ENCODE measurements at places on chromosomes 6 and 20. TPM values are rescaled to one million over a fixed set of nuclear protein-coding genes. Genes with fewer than 3 reads are reported as not detected.

CDH22 gene
- total RNA-seq: not detected

SLC17A9 gene
- 0.89 TPM for total RNA-seq

TP53TG5 gene
- not detected for total RNA-seq

RSPO4 gene
- not detected for total RNA-seq

FERMT1 gene
- total RNA-seq: not detected

DUSP22 gene
- total RNA-seq: 26.9 TPM

HLA-DOA gene
- 2.6 TPM for total RNA-seq

OARD1 gene
- 28.5 TPM for total RNA-seq

SPEF1 gene
- not detected for total RNA-seq

COL12A1 gene
- not detected for total RNA-seq

DEFB110 gene
- not detected for total RNA-seq

FGD2 gene
- 1.7 TPM for total RNA-seq

SUMO4 gene
- total RNA-seq: 9.0 TPM

ECT2L gene
- not detected for total RNA-seq

ELOVL2 gene
- total RNA-seq: not detected

FOXQ1 gene
- not detected for total RNA-seq

CLVS2 gene
- not detected for total RNA-seq

UBE2C gene
- not detected for total RNA-seq

CST5 gene
- not detected for total RNA-seq

PROKR2 gene
- total RNA-seq: not detected

OR2H2 gene
- total RNA-seq: not detected

LHFPL5 gene
- total RNA-seq: not detected

PPP1R14C gene
- not detected for total RNA-seq

VIP gene
- not detected for total RNA-seq

OR2B6 gene
- total RNA-seq: not detected

KCNG1 gene
- total RNA-seq: not detected

RIN2 gene
- total RNA-seq: 1.2 TPM

C6orf163 gene
- total RNA-seq: 2.4 TPM

SLC16A10 gene
- 6.3 TPM for total RNA-seq

ZNF343 gene
- 4.9 TPM for total RNA-seq

TTK gene
- 1.2 TPM for total RNA-seq

SLC12A5 gene
- total RNA-seq: not detected

PCSK2 gene
- total RNA-seq: not detected

SLC22A2 gene
- not detected for total RNA-seq

FNDC11 gene
- total RNA-seq: 0.99 TPM

SERINC3 gene
- 76.2 TPM for total RNA-seq

PGC gene
- total RNA-seq: not detected

TMC2 gene
- total RNA-seq: not detected

ZCCHC3 gene
- total RNA-seq: 18.9 TPM

MTFR2 gene
- total RNA-seq: 2.9 TPM

EPHA7 gene
- total RNA-seq: not detected

LY86 gene
- total RNA-seq: 0.73 TPM

PGM3 gene
- total RNA-seq: 18.6 TPM

DCDC2 gene
- not detected for total RNA-seq

EZR gene
- 341 TPM for total RNA-seq

EPPIN gene
- total RNA-seq: not detected
